ENCODE measurements at places on chromosomes 4 and X.

DNA sequence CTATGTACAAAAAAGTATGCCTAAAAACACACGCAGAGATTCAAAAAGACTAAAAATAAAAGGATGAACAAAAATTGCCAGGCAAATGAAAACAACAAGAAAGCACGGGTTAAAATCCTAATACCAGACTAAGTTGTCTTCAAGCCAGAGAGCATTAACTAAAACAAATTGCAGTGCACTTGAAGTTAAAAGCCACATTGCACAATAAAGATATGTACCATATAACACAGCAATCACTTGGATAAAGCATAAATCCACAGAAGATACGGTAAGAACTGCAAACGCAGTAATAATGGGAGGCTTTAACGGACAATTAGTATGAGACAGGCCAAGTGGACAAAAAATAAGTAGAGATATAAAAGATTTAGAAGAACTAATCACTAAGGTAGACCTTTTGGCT lies 14.9 kb downstream of the CCDC158 start:
- DNase-seq, result no peak

DNA sequence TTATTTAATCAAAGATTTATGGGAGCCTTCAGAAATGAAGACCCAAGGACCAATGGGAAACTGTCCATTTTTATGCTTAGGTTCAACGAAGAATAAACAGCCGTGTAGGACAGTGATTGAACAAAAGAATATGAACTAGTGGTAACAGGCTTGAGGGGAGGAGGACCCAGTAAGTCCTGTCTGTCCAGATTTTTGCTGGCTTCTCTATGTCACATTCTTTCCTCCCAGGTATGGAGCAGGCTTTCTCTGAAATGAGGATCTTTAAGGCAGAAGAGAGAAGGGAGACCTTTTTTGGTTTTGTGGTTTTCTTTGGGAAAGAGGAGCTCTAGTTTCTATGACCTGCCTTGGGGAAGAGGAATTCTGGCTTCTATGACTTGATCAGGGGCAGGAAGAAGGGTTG lies 74.1 kb downstream of the BANK1 start:
- no peak for DNase-seq

DNA sequence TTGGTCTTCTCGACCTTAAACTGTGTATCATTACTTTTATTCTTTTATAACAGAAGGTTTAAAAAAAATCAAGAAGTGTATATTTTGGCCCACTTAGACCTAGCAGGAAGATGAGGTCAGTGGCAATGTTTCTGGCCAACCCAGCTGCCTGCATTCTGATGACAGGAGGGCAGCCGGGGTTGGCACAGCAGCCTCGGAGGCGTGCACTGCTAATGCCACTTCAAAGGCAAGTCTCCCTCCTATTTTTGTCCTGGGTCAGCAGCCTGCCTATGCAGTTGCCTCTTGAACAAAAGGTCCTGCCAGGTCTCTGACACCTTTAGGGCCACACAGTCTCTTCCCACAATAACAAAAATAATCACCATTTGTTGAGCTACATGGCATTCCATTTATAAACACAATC lies 89.4 kb upstream of the MYOZ2 start:
- DNase-seq, result no peak

DNA sequence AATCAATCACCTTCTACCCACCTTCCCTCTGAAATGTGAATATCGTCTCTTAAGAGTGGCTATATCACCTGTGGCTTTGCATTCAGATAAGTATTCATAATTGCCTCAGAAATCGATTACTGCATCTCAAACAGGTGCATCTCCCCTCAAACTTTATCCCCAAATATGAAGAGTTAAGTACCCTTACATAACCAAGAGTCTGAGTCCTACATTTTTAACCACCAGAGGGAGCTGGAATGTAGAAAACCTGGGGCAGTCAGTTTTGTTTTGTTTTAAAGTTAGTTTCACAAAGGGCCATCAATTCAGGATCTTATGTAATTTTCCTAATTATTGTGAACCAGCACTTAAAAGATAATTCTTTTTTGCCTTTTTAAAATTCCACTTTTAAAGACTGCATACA lies 5.7 kb downstream of the TCEANC start:
- no peak for DNase-seq

GRCh38 chr4:24772061-24772705 lies 23.2 kb upstream of the SOD3 start:
- DNase-seq, result no peak

- DNase-seq, result no peak
Observed at GRCh38 chr4:162015090-162015489, 148.7 kb downstream of the FSTL5 start.

- DNase-seq, result no peak
Observed at GRCh38 chr4:10098780-10099160, 17.8 kb downstream of the WDR1 start.
